ENCODE measurements at places on chromosomes 1 and 21. TPM values are rescaled to one million over a fixed set of nuclear protein-coding genes. Genes with fewer than 3 reads are reported as not detected.

The FAM78B gene
- total RNA-seq = not detected

The ST6GALNAC3 gene
- total RNA-seq = 1.4 TPM

The MCOLN2 gene
- total RNA-seq = 37.4 TPM

The ADGRL4 gene
- total RNA-seq = not detected

The FCGR1A gene
- total RNA-seq = not detected

The LCE1A gene
- total RNA-seq = not detected

- no peak for DNase-seq
These were observed 3.3 kb upstream of the F3 start for GRCh38 chr1:94544706-94545490.

GRCh38 chr1:171715813-171716251, 26.0 kb downstream of the VAMP4 start:
- DNase-seq = no peak

- DNase-seq = no peak
These were observed 71.1 kb downstream of the NIBAN1 start for GRCh38 chr1:184903111-184903692.

DNA sequence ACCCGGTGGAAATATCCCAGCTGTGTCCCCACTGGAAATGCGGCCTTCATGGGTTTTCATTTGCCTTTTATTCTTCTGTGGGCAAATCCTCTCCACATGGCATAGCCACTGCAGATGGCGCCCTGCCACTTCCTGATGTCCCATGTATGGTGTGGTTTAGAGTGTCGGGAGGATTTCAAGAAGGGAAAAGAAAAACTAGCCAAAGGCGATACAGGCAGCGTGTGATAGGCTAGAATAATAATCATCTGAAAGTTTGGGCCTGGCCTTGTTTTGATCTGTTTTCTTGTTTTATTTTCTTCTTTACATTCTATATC, 123.6 kb downstream of the PEX14 start:
- no peak for DNase-seq

DNA sequence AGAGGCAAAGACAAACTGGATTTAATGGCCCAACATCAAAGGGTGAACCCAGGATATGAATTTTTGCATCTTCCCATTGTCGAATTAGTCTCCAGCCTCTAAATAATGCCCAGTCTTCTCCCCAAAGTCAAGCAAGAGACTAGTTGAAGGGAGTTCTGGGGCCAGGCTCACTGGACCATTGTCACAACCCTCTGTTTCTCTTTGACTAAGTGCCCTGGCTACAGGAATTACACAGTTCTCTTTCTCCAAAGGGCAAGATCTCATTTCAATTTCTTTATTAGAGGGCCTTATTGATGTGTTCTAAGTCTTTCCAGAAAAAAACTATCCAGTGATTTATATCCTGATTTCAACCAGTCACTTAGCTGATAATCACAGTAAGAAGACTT, 26.5 kb downstream of the CD53 start:
- DNase-seq = no peak
